AG09309 (cell line): ENCODE measurements at places on chromosomes 6 and 20.

DNA sequence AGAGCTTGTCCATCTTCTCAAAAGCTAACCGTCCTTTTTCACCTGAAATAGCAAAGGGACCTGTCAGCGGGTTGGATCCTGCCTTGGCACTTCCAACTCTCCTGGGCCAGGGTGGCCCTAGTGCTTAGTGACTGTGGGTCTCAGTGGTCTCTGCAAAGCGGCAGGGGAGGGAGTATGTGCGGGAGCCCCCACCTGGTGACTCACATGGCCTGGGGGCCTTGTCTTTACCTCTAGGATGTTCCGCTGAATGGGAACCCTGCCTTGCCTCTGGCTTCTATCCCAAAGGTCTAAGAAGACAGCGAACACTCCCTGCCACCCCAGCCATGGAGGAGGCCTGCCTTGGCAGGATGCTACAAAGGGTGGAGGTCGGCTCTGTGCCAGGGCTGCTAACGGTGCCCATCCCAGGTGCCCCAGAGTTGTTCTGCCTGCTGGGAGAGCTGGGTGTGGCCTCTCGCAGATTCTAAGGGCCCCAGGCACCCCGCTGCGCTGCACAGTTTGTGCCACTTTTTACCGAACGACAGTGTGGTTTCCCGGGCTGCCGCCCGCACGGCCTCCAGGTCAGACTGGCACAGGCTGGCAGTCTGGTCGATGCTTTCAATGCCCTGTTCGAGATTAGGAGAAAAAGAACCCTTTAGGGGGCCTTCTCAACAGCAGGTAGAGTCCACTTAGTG is 77.2 kb downstream of the PTPN1 start:
- no peak for DNase-seq

GRCh38 chr20:19304389-19304788 is 91.9 kb downstream of the SLC24A3 start:
- DNase-seq = no peak

DNA sequence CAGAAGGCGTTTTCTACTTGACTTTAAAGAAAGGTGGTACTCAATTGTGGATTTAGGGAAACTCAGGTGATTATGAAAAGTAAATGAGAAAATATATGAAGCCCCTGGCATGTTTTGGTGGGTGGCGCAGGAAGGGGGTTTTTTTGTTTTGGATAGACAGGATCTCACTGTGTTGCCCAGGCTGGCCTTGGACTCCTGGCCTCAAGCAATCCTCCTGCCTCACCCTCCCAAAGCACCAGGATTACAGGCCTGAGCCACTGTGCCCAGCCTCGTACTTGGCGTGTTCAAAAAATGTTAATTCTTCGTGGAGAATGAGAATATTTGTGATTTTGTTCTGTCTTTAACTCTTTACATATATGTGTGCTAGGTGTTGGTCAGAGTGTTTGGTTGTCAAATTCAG is 32.1 kb upstream of the C20orf144 start:
- DNase-seq = no peak

DNA sequence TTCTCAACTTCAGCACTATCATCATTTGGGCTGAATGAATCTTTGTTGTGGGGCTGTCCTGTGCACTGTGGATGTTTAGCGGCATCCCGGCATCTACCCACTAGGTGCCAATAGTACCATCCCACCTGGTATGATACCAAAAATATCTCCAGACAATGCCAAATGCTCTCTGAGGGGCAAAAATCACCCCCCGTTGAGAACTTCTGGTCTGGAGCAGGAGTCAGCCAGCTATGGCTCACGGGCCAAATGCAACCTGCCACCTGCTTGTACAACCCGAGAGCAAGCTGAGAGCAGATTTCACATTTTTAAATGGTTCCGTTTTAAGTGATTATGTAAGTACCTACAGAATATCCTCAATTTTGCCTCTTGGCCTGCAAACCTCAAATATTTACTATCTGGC is 26.8 kb downstream of the KCNB1 start:
- no peak for DNase-seq

GRCh38 chr6:19997104-19997503 is 159.9 kb downstream of the ID4 start:
- DNase-seq = no peak

- DNase-seq = no peak
Measured at GRCh38 chr6:47524136-47524845, 46.7 kb downstream of the CD2AP start.
